Lower lobe of right lung (tissue), 2 donors: ENCODE measurements at places on chromosomes 12 and 14. TPM values are rescaled to one million over a fixed set of nuclear protein-coding genes. Genes with fewer than 3 reads are reported as not detected.

The MMP17 gene
- total RNA-seq, result 2.5 TPM

DNA sequence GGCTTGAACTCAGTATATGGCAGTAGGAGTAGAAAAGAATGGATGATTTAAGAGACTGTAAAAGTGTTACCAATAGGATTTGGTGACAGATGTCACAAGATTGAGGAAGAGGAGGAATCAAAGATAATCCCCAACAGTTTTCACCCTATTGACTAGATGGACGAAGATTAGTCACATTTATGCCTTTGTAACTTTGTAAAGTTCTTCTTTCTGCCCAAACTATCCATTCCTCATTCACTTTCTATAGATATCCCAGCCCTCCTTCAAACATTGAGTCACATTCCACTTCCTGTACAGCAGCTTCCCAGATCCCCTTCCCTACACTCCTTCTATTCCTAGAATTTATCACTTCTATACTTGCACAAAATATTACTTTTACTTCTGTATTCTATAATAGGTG, 207.9 kb downstream of the BTG1 start:
- no peak for DNase-seq
- no peak overlapping the region for H3K27ac ChIP-seq
- H3K27me3 ChIP-seq, result no peaks in the 10 kb centered on the region
- no peaks in the 10 kb centered on the region for H3K36me3 ChIP-seq
- no peaks in the 10 kb centered on the region for H3K4me1 ChIP-seq
- no peak overlapping the region for H3K4me3 ChIP-seq

The PSME1 gene
- 198 TPM for total RNA-seq

DNA sequence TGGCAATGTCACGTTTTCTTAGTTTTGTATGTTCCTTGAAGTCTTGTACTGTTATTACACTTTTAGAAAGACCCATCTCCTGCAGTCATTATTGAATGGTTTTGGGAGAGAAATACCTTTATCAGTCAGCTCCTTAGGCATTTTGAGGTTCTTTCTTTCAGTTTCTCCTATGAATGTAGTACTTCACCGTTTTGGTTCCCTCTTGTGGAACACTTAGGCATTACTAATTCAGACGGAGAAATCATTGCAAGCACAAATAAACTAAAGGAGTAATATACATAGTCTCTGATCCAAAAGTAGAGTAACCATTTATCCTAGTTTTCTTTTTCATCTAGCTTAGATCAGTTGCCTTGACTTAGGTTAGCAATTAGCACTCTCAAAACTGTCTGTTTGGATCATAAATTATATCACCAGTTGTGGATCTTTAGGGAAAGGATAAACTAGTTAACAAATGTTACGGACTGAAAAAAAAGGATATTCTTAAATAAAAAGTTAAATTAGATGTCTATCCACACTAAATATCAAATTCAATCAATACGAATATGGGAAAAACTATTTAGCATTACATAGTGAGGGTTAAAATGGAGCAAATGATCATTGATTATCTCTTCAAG, 1538.3 kb upstream of the SEL1L start:
- H3K36me3 ChIP-seq, result no peaks in the 10 kb centered on the region
- no peak overlapping the region for H3K27ac ChIP-seq
- DNase-seq, result no peak
- H3K4me3 ChIP-seq, result no peak overlapping the region

The RPS6KL1 gene
- 2.0 TPM for total RNA-seq

The TC2N gene
- total RNA-seq, result 53.1 TPM

The ISM2 gene
- total RNA-seq, result not detected

GRCh38 chr12:115032521-115032920, 348.5 kb upstream of the TBX3 start:
- H3K27ac ChIP-seq, result no peak overlapping the region
- H3K4me1 ChIP-seq, result no peaks in the 10 kb centered on the region
- H3K27me3 ChIP-seq, result no peaks in the 10 kb centered on the region

DNA sequence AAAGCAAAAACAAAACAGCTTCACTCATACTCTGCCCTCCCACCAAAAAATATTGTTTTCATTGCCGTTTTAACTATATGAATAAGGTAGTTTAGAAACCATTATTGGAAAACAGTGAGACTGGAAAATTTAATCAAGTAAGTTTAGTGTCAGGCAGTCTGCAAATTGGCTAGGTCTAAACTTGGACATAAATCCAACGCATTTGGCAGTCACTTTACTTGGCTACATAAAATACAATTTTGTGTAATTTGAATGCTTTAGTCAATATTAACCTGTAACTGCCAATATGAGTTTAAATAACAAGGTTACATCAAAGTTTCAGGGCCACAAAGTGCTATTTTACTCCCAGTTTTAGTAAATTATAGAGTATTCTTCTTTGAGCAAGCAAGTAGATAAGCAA, 202.3 kb upstream of the SLC38A2 start:
- no peak overlapping the region for H3K4me3 ChIP-seq
- H3K27me3 ChIP-seq, result no peaks in the 10 kb centered on the region
- no peak for DNase-seq
- no peaks in the 10 kb centered on the region for H3K36me3 ChIP-seq
- no peaks in the 10 kb centered on the region for H3K4me1 ChIP-seq
- H3K27ac ChIP-seq, result no peak overlapping the region

GRCh38 chr14:34199585-34199984, 248.7 kb upstream of the EGLN3 start:
- peaks cover 5% of the 10 kb centered on the region for H3K27me3 ChIP-seq
- no peak for DNase-seq
- H3K4me1 ChIP-seq, result no peaks in the 10 kb centered on the region
- H3K27ac ChIP-seq, result no peak overlapping the region
- H3K4me3 ChIP-seq, result no peak overlapping the region
- no peaks in the 10 kb centered on the region for H3K36me3 ChIP-seq

The HOXC10 gene
- total RNA-seq, result not detected

GRCh38 chr14:30641207-30641606, 19.1 kb downstream of the SCFD1 start:
- no peak overlapping the region for H3K4me3 ChIP-seq
- peaks cover 63% of the 10 kb centered on the region for H3K36me3 ChIP-seq
- no peak for DNase-seq
- no peaks in the 10 kb centered on the region for H3K27me3 ChIP-seq

The NAV3 gene
- total RNA-seq, result 8.7 TPM

DNA sequence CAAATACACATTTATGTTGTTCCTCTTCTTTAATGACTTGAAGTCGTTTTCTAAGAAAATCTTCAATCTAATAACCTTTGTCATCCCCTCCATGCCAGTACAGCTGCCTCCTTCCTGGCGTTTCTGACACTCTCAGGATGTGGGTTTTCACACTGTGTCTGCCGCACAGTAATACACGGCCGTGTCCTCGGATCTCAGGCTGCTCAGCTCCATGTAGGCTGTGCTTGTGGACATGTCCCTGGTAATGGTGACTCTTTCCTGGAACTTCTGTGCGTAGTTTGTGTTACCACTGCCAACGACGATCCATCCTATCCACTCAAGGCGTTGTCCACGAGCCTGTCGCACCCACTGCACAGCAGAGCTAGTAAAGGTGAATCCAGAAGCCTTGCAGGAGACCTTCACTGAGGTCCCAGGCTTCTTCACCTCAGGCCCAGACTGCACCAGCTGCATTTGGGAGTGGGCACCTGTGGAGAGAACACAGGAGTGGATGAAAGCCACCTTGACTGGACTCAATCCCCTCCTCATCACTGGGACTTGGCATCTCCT, 1095.9 kb downstream of the TMEM121 start:
- no peak for DNase-seq
- peaks cover 14% of the 10 kb centered on the region for H3K27me3 ChIP-seq
- no peak overlapping the region for H3K27ac ChIP-seq
- no peak overlapping the region for H3K4me3 ChIP-seq
- H3K4me1 ChIP-seq, result no peaks in the 10 kb centered on the region
- H3K36me3 ChIP-seq, result no peaks in the 10 kb centered on the region

DNA sequence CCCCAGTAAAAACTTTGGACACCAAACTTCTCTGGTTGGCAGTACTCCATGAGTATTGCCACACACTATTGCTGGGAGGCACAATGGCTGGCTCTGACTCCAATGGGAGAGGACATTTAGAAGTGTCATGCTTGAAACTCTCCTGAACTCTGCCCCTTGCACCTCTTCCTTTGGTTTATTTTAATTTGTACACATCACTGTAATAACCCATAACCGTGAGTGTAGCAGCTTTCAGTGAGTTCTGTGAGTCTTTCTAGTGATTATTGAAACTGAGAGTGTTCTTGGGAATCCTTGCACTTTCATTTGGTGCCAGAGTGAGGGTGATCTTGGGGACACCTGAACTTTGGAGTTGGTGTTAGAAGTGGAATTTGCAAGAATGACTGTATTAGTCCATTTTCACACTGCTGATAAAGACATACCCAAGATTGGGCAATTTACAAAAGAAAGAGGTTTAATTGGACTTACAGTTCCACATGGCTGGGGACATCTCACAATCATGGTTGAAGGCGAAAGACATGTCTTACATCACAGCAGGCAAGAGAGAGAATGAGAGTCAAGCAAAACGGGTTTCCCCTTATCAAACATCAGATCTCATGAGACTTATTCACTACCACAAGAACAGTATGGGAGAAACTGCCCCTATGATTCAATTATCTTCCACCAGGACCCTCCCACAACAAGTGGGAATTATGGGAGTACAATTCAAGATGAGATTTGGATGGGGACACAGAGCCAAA, 41.3 kb upstream of the CEP83 start:
- no peaks in the 10 kb centered on the region for H3K27me3 ChIP-seq
- no peak overlapping the region for H3K4me3 ChIP-seq
- H3K27ac ChIP-seq, result no peak overlapping the region
- H3K4me1 ChIP-seq, result no peaks in the 10 kb centered on the region
- H3K36me3 ChIP-seq, result no peaks in the 10 kb centered on the region

GRCh38 chr14:80055667-80056496, 155.4 kb downstream of the DIO2 start:
- H3K4me3 ChIP-seq, result no peak overlapping the region
- no peaks in the 10 kb centered on the region for H3K27me3 ChIP-seq
- H3K4me1 ChIP-seq, result no peaks in the 10 kb centered on the region

DNA sequence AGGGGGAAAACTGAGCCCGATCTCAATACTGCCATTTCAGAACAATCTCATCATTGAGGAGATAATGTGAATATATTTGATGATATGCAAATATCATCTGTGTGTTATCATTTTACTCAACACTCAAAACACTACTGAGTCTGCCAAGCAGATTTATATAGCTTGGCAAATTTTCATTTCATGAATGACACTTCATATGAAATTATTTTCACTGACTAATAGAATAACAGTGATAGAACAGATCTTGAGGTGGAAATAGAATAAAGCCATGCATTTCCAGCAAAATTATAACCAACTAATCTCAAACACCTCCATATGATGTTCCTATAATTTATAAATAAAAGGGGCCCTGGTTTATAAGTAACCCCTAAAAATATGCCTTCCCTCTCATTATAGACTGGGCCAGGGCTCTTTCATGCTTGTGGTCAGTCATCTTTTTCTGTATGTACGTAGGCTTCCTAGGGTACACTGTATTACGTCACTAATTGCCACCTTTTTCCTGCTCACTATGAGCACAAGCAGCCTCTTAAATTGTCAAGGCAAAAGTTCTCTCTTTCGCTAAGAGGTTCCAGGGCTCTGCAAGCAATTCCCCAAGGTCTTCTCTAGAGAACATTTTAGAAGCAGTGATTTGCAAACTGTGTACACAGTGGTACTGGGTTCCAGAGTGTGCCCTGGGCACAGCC, 197.1 kb upstream of the FOXN3 start:
- peaks cover 33% of the 10 kb centered on the region for H3K4me1 ChIP-seq
- H3K27ac ChIP-seq, result no peak overlapping the region
- H3K4me3 ChIP-seq, result no peak overlapping the region
- DNase-seq, result no peak
- H3K27me3 ChIP-seq, result no peaks in the 10 kb centered on the region
- H3K36me3 ChIP-seq, result no peaks in the 10 kb centered on the region

DNA sequence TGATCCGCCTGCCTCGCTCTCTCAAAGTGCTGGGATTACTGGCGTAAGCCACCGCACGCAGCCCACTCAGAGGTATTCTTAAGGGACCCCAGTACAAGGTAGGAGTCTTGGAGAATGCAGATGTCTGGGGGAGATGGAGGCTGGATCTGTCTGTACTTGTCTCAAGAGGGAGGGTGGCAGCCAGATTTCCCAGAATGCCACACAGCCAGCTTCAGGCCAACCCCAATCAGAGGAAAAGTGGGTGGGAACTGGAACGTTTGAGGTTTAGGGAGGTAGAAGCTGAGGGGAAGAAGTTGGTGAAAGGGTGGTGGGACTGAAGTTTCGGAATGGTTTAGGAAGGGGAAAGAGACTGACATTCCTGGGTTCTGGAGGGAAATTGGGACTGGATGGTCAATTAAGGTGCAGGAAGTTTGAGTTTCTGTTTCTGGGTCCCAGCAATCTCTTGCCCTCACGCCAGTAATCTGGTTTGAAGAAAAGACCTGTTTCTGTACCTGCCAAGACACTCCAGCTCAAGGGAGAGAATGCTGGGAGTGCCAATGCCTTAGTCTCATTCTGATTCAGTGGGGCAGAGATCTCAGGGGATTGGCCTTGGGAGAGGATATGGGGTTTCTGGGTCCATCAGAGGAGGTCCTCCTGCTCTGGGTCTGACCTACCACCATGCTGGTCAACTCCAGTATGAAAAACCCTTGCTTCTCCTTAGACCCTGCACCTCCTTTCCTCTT, 8.1 kb upstream of the ZNF385A start:
- H3K36me3 ChIP-seq, result peaks cover 41% of the 10 kb centered on the region
- no peaks in the 10 kb centered on the region for H3K27me3 ChIP-seq
- no peak for DNase-seq
- H3K4me1 ChIP-seq, result peaks cover 37% of the 10 kb centered on the region
- H3K27ac ChIP-seq, result no peak overlapping the region

GRCh38 chr12:21301-22189, 45.0 kb upstream of the IQSEC3 start:
- no peak overlapping the region for H3K4me3 ChIP-seq
- peaks cover 20% of the 10 kb centered on the region for H3K4me1 ChIP-seq
- no peaks in the 10 kb centered on the region for H3K27me3 ChIP-seq
- no peak overlapping the region for H3K27ac ChIP-seq
- DNase-seq, result peak; percentile 71
- H3K36me3 ChIP-seq, result peaks cover 42% of the 10 kb centered on the region

GRCh38 chr12:66808606-66809005, 129.7 kb upstream of the GRIP1 start:
- no peaks in the 10 kb centered on the region for H3K4me1 ChIP-seq
- no peaks in the 10 kb centered on the region for H3K27me3 ChIP-seq
- H3K27ac ChIP-seq, result no peak overlapping the region

DNA sequence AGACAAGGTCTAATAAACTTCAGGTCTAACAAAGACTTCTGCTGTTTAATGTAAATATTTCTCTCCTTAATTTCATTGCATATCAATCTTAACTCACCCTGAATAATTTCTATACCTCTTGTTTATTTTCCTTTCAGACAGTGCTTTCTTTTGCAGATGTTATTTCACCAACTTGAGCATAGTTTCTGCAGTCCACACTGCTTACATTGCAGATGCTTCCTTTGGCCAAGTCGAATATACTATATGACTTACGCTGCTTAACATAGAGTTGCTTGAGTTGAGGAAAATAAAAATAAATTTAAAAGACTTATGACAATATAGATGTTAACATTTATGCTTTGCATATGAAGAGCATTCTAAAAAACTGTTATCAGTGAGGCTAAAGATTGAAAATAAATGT, 217.7 kb downstream of the PTPRO start:
- H3K36me3 ChIP-seq, result no peaks in the 10 kb centered on the region
- no peak overlapping the region for H3K27ac ChIP-seq
- no peak overlapping the region for H3K4me3 ChIP-seq
- H3K27me3 ChIP-seq, result no peaks in the 10 kb centered on the region

The OTX2 gene
- total RNA-seq, result not detected
